HS-27A (cell line): ENCODE measurements at places on chromosomes 1 and 21.

- no peak for DNase-seq
Measured at GRCh38 chr1:198660341-198661261, 21.8 kb downstream of the PTPRC start.

- DNase-seq, result no peak
Measured at GRCh38 chr1:214282630-214283242, 1.8 kb downstream of the SMYD2 start.

- DNase-seq, result no peak
Measured at GRCh38 chr1:189606047-189606446, 871.6 kb downstream of the BRINP3 start.

DNA sequence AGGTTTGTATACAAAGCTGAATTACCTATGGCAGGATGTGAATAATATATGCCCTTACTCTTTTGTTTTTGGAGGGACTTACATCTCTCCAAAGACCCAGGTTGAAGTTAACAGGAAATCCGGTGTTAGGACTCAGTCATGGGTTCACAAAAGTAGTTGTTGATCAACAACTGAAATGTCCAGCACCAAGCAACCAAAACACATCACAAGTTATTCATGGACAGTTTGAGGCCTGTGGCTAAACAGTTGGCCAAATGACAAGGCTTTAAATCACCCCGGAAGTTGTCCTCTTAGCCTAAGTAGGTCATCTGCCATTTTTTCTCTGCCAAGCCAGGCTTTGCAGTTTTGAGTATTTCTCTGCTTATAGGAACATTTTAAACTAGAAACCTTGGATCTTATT, 89.9 kb downstream of the CD247 start:
- no peak for DNase-seq
